Activated naive CD4-positive, alpha-beta T cell treated with anti-CD3 and anti-CD28 coated beads for 36 hours (primary cell): ENCODE measurements at places on chromosomes 3 and 15. TPM values are rescaled to one million over a fixed set of nuclear protein-coding genes. Genes with fewer than 3 reads are reported as not detected.

Gene SUSD5
- total RNA-seq, result not detected

Gene IP6K2
- 64.3 TPM for total RNA-seq

Gene ATP13A5
- total RNA-seq, result not detected

Gene SEMA3F
- not detected for total RNA-seq

- H3K4me3 ChIP-seq, result no peak overlapping the region
- H3K36me3 ChIP-seq, result no peaks in the 10 kb centered on the region
- H3K27ac ChIP-seq, result no peak overlapping the region
- DNase-seq, result no peak
- peaks cover 15% of the 10 kb centered on the region for H3K27me3 ChIP-seq
- H3K4me1 ChIP-seq, result no peaks in the 10 kb centered on the region
These were observed 18.1 kb downstream of the CPA3 start for GRCh38 chr3:148883163-148883562.

DNA sequence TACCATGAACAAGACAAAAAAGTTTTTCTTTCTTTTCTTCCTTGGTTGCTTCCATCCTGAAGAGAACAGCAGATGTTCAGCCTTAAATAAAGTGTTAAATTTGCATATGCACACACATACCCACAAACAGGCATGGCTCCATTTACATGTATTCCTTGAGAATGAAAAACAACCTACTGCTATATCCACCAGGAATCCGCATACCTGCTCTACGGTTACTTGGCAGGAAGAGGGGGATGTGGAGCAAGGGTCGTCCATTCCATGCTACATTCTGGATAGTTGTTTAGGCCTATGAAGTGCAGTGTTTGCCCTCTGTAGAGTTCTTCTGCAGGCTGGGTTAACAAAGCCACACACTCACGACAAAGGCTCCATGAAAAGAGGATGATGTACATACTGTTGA is 322.8 kb downstream of the KCNH8 start:
- no peak for DNase-seq
- no peaks in the 10 kb centered on the region for H3K4me1 ChIP-seq
- no peak overlapping the region for H3K4me3 ChIP-seq

DNA sequence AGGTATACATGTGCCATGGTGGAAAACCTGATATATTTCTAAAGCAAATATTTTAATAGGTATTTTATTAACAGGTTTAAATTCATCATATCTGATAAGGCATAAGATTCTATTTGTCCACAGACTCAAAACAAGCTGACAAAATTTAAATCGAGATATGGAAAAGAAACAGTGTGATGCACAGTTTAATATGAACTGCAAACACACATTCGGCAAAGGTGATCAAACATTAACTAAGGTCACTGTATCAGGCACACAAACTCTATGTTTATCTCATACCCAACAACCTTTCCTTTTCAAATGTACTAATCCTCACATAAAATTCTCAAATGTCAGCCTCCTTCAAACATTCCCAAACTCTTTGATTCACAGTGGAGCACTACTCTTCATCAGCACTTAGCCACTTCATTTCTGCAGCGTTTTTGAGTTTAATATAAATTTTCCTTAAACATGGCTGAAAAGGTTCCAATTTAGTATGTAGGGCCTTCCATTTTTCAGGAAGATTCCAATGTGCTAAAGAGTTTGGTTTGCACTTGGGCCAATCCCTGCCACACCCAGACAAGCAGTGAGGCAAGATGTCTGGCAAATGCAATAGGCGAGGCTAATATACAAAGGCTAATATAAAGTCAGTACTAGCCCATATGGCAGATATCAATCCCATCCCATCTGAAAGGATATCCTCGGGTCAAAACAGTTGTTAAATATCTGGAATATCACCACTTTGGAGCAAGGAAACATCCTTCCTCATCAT is 84.6 kb downstream of the GBE1 start:
- DNase-seq, result no peak
- no peaks in the 10 kb centered on the region for H3K4me1 ChIP-seq
- no peaks in the 10 kb centered on the region for H3K27me3 ChIP-seq
- H3K27ac ChIP-seq, result no peak overlapping the region
- H3K36me3 ChIP-seq, result peaks cover 6% of the 10 kb centered on the region

GRCh38 chr3:116390318-116390717 is 55.0 kb downstream of the LSAMP start:
- peaks cover 1% of the 10 kb centered on the region for H3K36me3 ChIP-seq
- H3K27me3 ChIP-seq, result no peaks in the 10 kb centered on the region
- H3K4me3 ChIP-seq, result no peak overlapping the region
- H3K4me1 ChIP-seq, result no peaks in the 10 kb centered on the region

DNA sequence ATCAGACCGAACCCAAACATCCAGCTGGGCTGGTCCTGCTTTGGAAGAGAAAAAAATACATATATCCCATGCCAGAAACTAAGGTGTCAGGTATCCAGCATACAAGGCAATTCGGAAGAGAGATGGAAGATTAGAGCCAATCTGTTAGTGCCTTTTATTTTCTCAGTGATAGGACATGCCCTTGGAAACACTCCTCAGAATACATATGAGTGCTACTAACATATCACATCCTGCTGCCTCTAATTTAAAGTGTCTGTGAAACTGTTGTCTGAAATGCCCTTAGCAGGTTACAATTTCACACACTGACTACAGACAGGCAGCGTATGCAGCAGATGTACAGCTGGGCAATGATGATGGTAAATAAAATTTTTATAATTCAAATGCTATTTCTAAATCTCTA is 78.9 kb downstream of the RBPMS2 start:
- H3K4me1 ChIP-seq, result peaks cover 60% of the 10 kb centered on the region
- H3K27ac ChIP-seq, result no peak overlapping the region
- H3K36me3 ChIP-seq, result no peaks in the 10 kb centered on the region
- no peak for DNase-seq
- no peak overlapping the region for H3K4me3 ChIP-seq

- H3K27ac ChIP-seq, result no peak overlapping the region
- no peaks in the 10 kb centered on the region for H3K36me3 ChIP-seq
- H3K27me3 ChIP-seq, result no peaks in the 10 kb centered on the region
- DNase-seq, result no peak
- H3K4me3 ChIP-seq, result no peak overlapping the region
- no peaks in the 10 kb centered on the region for H3K4me1 ChIP-seq
These were observed 237.3 kb downstream of the XXYLT1 start for GRCh38 chr3:195033531-195034091.

DNA sequence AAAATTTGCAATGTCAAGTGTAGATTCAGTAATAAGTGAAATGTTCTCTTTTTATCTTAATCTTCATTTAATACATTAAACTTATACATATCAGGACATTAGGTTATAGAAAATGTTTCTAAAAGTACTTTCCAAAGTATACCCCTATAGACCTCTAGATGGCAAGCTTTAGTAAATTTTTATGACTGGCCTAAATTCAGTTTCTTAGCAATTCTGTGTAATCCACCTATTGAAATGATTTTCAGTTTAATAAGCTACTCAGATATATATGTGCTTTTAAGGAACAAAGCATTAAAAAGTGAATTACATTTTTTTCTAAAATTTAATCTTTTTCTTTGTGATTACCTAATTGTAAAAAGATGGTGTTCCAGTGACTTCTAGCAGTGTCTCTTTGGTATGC is 342.2 kb downstream of the GBE1 start:
- H3K27me3 ChIP-seq, result no peaks in the 10 kb centered on the region
- H3K27ac ChIP-seq, result no peak overlapping the region
- no peaks in the 10 kb centered on the region for H3K36me3 ChIP-seq
- H3K4me3 ChIP-seq, result no peak overlapping the region

GRCh38 chr3:195908694-195909581 is 587 bp upstream of the TNK2 start:
- peaks cover 34% of the 10 kb centered on the region for H3K4me1 ChIP-seq
- peak overlapping the region; percentile 85 for H3K4me3 ChIP-seq
- H3K36me3 ChIP-seq, result peaks cover 1% of the 10 kb centered on the region
- no peaks in the 10 kb centered on the region for H3K27me3 ChIP-seq
- H3K27ac ChIP-seq, result peak overlapping the region; percentile 93

DNA sequence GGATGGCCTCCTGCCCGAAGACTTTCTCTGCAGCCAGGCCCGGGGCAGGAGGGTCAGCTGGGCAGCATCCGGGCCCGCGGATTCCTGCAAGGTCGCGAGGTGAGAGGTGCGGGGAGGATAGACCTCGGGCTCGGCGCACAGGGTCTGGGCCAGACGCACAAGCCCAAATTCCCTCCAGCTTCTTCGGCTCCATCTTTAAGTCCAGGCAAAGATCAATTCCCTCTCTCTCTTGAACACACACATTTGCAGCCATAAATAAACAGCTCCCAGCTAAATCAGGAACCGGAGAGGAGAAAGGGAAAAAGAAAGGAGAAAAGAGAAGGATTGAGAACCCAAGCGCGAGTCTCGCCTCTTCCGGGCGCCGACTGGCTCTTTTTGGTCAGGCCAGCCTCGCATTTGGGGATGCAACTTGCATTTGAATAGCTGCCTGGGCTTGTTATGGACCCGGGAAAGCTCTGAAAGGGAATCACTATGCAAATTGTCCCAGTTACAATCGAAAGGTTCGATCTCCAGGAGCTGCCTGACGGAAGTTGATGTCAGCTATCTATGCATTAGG is 14.5 kb upstream of the ONECUT1 start:
- peak overlapping the region; percentile 64 for H3K4me3 ChIP-seq
- no peak for DNase-seq
- peaks cover 72% of the 10 kb centered on the region for H3K27me3 ChIP-seq
- no peak overlapping the region for H3K27ac ChIP-seq

GRCh38 chr3:106628407-106628806 is 748.8 kb upstream of the CCDC54 start:
- peaks cover 3% of the 10 kb centered on the region for H3K27me3 ChIP-seq
- no peak overlapping the region for H3K4me3 ChIP-seq
- H3K36me3 ChIP-seq, result no peaks in the 10 kb centered on the region
- H3K27ac ChIP-seq, result no peak overlapping the region

GRCh38 chr3:32421185-32421584 is 29.5 kb downstream of the CMTM7 start:
- H3K4me1 ChIP-seq, result peaks cover 92% of the 10 kb centered on the region
- peak overlapping the region; percentile 94 for H3K27ac ChIP-seq
- H3K4me3 ChIP-seq, result peak overlapping the region; percentile 66
- no peaks in the 10 kb centered on the region for H3K27me3 ChIP-seq
- DNase-seq, result no peak
- peaks cover 1% of the 10 kb centered on the region for H3K36me3 ChIP-seq
